AG20443 (cell line): ENCODE measurements at places on chromosomes 12 and 14.

GRCh38 chr12:118356809-118357256 is 15.9 kb downstream of the TAOK3 start:
- DNase-seq, result peak; percentile 76

- DNase-seq, result no peak
These were observed 66.7 kb downstream of the GALNT16 start for GRCh38 chr14:69326611-69327010.

DNA sequence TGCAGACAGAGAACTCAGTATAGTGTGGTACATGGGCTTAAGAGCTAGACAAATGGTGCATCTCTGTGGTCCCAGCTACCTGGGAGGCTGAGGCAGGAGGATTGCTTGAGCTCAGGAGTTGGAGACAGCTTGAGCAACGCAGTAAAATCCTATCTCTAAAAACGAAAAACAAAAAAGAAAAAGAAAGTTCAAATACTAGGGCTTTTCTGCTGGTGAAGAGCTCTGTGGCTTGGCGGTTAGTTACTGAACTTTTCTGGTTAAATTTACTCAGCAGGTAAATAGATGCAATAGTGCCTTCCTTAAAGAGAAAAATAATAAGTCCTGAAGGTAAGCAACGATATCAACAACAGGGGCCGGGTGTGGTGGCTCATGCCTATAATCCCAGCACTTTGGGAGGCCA is 31.4 kb upstream of the RAP1B start:
- DNase-seq, result no peak

- DNase-seq, result no peak
These were observed 39.9 kb upstream of the BICDL1 start for GRCh38 chr12:119949145-119949544.

DNA sequence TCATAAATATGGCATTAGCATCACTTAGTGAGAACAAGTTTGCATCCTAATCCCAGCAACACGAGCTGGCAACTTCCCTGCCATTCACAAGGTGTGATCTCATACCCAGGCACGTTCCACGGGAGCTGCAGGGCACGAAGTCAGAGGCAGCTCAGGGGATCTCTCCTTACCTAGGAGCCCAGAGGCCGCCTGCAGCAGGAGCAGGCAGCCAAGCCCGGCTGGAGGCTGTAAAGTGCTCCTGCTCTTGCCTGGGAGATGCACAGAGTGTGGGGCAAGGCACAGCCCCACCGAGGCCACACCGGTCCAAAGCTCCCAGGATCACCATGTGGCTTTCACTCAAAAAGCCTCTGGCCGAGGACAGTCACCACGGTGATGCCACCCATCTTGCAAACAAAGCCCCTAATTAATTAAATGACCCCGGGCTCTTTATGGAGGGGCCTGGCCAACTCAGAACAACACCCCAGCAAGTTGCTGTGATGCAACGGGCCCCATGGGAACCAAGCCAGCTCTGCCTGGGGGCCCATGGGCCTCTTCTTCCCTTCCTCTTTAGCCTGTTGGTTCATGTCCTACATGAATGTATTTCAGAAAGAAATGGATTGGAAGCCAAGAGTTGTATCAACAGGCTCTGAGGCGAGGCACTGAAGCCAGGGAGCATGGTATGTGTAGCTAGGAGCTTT is 26.5 kb downstream of the NUAK1 start:
- no peak for DNase-seq

DNA sequence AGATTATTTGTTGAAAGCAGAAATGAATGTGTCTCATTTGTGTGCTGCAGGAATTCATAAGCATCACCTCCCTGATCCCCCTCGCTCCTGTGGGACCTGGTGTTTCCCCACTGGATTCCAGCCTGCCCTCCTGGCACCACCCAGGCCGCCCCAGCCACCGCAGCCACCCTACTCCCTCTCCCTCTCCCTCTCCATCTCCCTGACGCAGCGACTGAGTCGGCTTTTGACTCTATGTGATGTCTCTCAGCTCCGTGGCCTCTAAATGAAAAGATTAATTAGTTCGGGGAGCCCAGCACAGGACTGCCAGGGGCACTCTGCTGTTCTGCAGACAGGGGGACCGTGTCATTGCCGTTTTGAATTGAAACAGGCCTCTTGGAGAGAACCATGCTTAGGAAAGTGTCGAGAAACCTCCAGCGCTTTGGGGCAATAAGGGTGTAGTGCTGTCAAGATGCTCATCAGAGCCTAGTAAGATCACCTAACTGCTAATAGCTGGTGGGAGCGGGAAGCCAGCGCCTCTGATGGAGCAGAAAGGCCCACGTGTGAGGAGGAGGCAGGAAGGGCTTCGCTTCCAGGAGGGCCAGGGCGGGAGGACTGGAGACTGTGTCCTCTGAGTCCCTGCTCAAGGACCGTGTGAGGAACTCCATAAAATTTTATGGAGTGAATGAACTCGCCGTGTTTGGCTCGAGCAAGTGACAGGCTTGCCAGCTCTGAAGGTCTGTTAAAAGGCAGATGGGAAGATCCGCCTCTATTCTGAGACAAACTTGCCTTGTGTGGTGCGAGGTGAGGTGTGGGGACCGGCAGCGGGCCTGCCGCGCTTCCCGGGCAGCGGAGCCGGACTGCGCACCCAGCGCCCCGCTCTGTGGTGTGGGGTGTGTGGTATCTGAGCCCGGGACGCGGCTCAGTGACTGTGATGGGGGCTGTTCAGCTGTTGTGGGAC is 157.4 kb upstream of the C14orf180 start:
- no peak for DNase-seq

- DNase-seq, result no peak
These were observed 7.1 kb upstream of the WASHC4 start for GRCh38 chr12:105100207-105100985.

GRCh38 chr12:106652510-106653015 is 69.8 kb downstream of the RFX4 start:
- no peak for DNase-seq

DNA sequence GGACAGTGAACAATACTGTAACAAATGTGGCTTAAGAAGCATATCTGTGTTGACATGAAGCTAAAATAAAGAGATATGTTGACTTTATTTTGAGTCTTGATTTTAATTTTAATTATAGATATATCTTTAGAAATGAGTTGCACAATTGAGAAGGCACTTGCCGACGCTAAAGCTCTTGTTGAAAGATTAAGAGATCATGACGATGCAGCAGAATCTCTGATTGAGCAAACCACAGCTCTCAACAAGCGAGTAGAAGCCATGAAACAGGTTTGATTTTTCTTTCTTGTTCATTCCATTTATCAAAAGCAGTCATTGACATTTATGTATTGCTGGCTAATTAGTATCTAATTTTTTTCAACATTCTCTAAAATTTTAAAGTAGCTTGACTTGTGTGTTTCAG is 15.8 kb downstream of the FGFR1OP2 start:
- no peak for DNase-seq

DNA sequence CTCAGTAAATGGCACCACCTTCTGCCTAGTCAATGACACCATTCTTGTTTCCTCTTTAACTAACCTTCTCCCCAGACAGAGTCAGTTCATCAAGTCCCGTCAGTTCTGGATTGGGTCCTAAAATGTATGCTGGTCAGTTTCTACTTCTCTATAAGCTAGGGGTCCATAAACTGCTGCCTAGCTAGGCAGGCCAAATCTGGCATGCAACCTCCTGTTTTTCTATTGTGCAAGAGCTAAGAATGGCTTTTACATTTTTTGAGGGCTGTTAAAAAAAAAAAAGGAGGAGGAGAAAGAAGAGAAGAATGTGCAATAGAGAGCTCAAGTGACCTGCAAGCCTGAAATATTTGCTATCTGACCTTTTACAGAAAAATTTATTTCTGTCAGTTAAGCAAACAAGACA is 6.4 kb upstream of the TMED10 start:
- peak; percentile 62 for DNase-seq

GRCh38 chr12:67593461-67594330 is 54.8 kb upstream of the DYRK2 start:
- no peak for DNase-seq

GRCh38 chr12:130989391-130989790 is 35.7 kb downstream of the ADGRD1 start:
- DNase-seq, result no peak

DNA sequence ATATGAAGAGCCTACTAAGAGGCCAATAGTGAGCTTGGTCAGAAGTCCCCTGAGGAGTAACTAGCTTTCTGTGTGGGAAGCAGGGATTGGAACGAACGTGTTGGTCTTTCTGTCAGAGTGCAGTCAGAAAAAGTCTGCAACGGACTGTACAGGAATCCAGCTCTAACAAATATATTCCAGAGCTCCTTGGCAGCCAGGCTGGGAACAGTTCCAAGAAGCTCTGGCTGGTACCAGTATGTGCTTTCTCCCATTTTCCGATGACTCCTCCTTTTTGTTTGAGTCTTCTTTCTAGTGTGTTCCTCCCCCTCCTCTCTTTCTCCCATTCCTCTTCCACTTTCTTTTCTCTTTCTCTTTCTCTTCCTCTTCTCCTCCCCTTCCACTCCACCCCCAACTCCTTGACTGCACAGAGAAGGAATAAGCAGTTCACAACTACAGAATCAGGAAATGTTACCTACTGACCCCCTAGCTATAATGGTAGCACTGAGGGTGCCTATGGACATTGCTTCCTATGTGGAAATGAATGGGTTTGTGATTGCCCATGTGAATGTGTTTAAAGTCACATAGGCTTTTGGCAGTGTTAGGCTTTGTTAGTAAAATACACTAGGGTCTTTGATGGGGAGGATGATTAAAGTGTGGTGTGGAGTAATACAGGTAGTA is 59.9 kb downstream of the TTLL5 start:
- DNase-seq, result peak; percentile 61

DNA sequence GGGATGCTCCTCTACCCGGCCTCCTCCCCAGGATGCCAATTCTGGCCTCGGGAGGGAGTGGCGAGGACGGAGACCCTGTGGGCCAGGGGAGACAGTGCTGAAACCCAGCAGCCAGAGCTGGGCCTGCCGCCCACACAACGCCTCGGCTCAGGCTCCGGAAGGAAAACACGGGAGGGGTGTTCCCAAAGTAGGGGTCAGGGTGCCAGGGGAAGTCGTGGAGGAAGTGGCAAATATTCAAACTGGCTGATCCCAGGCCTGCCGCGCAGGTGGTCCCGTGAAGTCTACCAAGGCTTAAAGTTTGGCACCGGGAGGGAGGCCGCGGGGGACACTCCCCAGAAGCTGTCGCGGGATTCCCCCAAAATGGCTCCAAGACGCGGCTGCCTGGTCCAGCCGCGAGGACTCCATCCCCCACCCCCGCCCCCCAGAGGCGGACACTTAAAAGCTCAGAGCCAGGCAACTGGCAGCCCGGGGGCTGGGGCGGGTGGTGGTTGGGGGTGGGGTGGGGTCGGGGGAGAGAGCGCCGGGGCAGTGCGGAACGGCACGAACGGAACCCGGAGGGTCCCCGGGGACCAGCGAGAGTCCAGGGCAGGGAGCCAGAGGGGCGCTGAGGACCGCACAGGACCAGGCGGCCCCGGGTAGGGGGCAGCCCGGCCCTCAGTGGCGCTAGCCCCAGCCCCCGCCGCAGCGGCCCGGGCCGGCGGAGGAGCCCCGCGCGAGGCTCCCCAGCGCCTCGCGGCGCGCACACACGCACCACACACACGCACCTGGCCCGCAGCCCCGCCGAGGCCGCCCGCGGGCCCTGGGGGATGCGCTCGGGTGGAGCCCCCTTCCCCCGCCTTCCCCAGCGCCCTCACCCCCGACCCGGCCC is 20.0 kb downstream of the BEGAIN start:
- no peak for DNase-seq

- DNase-seq, result no peak
These were observed 32.5 kb upstream of the EMP1 start for GRCh38 chr12:13163868-13164635.

GRCh38 chr14:66231820-66232219 is 254.4 kb upstream of the CCDC196 start:
- no peak for DNase-seq

- DNase-seq, result no peak
These were observed 12.5 kb upstream of the INF2 start for GRCh38 chr14:104676694-104677511.
